Endodermal cell (in vitro differentiated cells): ENCODE measurements at places on chromosomes 12 and 14. TPM values are rescaled to one million over a fixed set of nuclear protein-coding genes. Genes with fewer than 3 reads are reported as not detected.

- no peaks in the 10 kb centered on the region for H3K27me3 ChIP-seq
- no peak overlapping the region for H3K4me3 ChIP-seq
- no peak overlapping the region for H3K27ac ChIP-seq
- H3K36me3 ChIP-seq: no peaks in the 10 kb centered on the region
- no peaks in the 10 kb centered on the region for H3K4me1 ChIP-seq
Observed at GRCh38 chr12:20475542-20475941, 107.2 kb downstream of the PDE3A start.

DNA sequence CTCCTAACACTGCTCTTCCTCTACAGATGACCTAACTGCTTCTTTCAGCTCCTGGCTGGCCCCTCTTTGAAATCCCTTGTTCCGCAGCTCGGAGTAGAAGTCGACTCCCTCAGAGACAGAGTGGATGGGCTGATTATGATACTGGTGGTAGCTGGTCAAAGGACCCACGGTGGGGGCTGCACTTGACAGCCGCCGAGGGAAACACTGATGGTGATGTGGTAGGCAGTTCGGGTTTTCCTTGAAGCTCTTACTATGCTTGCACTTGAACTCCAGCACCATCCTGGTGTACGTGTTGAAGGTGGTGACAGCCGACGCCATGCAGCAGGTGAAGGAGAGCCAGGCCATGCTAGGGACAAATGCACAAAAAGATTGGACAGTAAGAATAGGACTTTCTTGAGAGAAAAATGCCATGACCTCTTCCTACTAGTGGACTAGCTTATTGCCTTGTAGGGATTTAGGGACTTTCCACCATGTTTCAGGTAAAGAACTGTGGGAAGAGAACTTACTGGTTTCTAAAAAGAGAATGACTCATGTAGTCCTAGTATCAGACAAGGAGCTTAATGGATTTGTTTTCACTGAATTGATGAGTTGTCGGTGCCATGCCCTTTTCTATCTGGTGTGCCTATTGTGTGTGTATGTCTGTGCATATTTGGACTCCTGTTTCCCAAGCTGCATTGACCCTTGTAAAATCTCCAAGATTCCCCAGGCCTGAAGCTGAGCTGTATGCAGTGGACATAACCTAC, 18.4 kb downstream of the GSG1 start:
- H3K36me3 ChIP-seq: no peaks in the 10 kb centered on the region
- H3K27me3 ChIP-seq: no peaks in the 10 kb centered on the region

DNA sequence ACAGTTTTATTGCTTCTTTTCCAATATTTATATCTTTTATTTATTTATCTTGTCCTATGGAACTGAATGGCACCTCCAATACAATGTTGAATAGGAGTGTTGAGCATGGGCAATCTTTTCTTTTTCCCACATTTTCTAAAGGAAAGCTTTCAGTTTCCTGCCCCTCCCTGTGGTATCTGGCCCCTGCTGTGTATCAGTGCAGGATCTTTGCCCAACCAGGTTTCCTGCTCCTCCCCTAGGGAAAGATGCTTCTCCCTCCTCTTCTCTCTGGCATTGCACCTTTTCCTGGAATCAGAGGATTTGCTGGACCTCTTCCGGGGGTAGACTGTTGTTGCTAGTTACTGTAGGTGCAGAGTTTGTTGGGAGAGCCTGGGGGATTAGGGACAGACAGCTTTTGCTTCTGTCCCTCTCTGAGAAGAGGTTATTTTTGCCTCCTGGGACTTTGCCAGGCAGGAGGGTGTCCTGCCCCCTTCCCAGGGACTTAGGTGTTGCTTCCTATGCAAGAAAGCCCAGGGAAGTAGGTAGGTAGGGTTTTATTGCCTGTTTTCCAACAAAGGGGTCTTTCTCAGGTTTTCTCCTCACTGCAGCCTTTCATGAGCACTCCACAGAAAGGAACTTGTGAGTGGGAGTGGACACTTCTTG, 67.6 kb downstream of the POLR3B start:
- peaks cover 3% of the 10 kb centered on the region for H3K4me1 ChIP-seq
- peaks cover 16% of the 10 kb centered on the region for H3K36me3 ChIP-seq
- H3K27ac ChIP-seq: no peak overlapping the region
- no peak overlapping the region for H3K4me3 ChIP-seq
- H3K27me3 ChIP-seq: no peaks in the 10 kb centered on the region

GRCh38 chr14:61315313-61315712, 6.1 kb upstream of the PRKCH start:
- no peaks in the 10 kb centered on the region for H3K36me3 ChIP-seq
- no peak overlapping the region for H3K4me3 ChIP-seq
- H3K27me3 ChIP-seq: peaks cover under 1% of the 10 kb centered on the region
- H3K4me1 ChIP-seq: no peaks in the 10 kb centered on the region
- H3K27ac ChIP-seq: no peak overlapping the region
- DNase-seq: no peak

DNA sequence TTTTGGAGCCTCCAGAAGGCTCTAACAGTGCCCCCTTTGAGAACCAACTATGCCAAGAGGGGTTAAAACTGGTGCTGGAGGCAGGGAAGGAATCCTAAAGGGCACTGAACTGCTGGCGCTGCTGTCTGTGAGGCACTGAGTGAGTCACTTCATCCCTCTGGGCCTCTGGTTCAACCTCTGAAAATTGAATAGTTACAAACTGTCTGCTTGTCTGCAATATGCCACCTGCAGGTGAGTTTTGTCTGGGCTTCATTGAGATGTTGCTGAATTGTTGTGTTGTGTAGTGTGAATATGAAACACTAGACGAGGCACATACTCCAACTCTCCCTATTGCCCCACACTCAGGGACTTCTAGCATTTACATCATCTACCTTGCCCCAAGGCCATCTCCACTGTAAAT, 68.0 kb downstream of the GRIN2B start:
- H3K36me3 ChIP-seq: no peaks in the 10 kb centered on the region
- no peaks in the 10 kb centered on the region for H3K4me1 ChIP-seq
- DNase-seq: no peak
- no peak overlapping the region for H3K27ac ChIP-seq

PTPN11 gene
- total RNA-seq: 106 TPM in 2 replicates
